ENCODE measurements at places on chromosomes 4 and X.

DNA sequence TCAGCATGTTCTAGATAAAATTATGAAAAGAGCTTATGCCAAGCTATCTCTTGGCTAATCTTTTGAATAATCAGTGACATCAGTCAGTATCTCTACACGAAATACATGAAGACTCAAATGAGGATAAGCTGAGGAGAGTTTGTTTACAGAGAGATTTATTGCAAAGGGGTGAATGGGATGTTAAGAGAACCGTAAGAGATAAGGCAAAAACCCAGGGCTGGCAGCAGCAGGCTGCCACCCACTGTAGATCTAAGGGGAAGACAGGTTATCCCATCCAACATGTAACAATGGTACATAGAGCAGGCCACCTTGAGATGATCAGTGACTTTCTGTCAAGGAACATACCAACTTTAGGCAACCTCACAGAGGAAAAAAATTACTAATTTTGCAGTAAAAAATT is 432.1 kb upstream of the NR3C2 start:
- DNase-seq = no peak

GRCh38 chrX:119424999-119425398 is 25.9 kb downstream of the SLC25A43 start:
- DNase-seq = no peak

GRCh38 chr4:163590619-163591264 is 96.3 kb downstream of the TMA16 start:
- DNase-seq = no peak

DNA sequence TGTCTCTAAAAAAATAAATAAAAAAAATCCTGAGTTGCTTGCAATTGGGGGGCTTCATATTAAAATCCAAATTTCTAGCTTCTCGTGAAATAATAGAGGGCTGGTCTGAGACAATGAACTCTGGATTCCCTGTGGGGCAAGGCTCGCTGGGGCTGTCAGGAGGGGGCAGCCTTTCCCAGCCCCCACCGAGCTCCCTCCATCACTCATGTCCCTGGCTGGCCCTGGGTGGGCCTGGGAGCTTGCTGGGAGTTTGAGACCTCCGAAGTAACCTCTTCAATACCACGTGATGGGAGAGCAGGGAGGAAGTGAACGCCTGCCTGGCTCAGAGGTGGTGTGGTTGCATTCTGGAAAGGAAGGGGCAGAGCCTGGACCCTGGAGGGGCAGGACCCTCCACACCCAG is 54.0 kb upstream of the AFAP1 start:
- no peak for DNase-seq

DNA sequence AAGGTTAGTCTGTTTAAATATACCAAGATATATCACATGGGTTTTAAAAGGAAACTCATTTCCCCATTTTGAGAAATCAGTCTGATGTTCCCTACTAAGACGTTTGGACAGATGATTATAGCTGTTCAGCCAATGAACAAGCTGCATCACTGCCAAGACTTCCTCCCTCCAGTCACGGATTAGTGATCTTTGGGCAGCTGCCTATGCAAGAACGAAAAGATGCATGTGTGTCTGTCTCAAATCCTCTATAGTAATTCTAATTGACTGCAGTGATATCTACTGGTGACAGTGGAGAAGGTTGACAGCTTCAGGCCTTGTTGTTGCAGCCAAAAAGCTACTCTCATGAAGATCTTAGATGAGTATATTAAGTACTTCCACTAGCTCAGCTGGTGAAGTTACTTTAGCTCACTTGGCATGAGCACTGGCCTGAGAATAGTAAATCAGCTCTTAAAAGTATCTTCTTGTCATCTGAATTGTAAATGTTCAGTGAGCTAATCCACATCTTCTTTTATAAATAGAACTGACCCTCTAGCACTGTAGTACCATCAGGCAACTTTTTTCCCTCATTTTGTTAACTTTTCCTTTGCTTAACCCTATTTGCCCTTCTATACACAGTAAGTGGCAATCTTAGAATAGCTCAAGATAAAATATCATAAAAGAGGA is 134.5 kb upstream of the PCDH10 start:
- DNase-seq = no peak
